ENCODE measurements at places on chromosomes 1 and 21.

- no peak for DNase-seq
These were observed 24.5 kb downstream of the SERINC2 start for GRCh38 chr1:31437433-31438037.

GRCh38 chr1:244545511-244545910 is 84.4 kb downstream of the CATSPERE start:
- no peak for DNase-seq

GRCh38 chr1:187931776-187932175 is 1103.0 kb downstream of the PLA2G4A start:
- no peak for DNase-seq

- DNase-seq = no peak
These were observed 526 bp downstream of the TPR start for GRCh38 chr1:186374303-186375151.

DNA sequence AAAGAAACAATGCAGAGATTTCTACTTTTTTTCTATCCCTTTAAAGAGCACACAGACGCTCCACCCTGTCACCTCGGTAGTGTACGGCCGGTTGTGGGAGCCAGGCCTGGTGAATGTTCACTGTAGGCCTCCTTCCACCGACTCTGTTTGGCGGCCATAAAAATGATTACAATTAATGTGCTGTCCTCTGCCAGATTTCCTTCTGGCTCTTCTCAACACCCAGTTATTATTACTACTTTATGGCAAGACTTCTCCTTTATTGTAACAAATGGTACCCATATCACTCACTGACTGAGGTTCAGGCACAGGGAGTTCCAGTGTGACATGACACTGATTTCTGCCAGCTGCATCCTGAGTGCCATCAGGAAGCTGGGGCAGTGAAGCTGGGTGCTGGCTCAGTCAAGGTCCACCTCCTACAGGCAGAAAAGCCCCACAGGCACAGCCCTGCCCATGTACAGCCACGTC is 37.4 kb downstream of the GPR161 start:
- no peak for DNase-seq

DNA sequence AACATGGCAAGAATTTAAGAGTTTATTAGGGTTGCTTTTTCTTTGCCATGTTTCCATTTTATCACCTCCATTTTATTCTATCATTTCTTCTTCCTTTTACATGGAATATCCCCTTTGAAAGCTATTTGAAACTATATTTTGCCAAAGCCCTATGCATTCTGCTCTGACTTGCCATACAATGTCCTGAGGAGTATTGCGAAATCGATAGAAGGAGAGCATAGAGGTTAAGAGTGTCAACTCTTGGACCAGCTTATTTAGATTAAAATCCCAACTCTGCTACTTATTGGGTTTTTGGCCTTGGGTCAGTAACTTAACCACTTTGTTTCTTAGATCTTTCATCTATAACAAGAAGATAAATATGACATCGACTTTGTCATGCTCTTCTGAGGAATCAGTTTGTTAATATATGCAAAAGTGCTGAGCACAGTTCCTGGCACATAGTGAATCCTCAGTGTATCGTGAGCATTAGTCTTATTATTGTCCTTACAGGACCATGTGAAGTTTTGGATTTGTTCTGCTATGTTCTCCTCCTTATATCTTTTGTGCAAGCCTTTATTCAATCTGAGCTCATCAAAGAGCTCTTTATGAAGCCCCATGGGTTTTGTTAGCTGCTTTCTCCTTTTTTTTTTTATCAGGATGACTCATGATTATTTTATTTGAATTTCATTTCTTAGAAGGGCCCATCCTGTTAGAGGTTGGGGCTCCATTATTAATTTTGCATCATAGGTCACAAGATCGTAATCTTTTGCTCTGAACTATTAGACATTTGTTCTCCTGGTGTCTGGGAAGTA is 17.6 kb downstream of the ACKR1 start:
- DNase-seq = no peak
